Mesenteric fat pad (tissue), 1 donor: ENCODE measurements at places on chromosomes 2 and 18.

- no peak for DNase-seq
Observed at GRCh38 chr2:63257473-63257872, 206.8 kb downstream of the OTX1 start.

- DNase-seq: no peak
Observed at GRCh38 chr18:76455003-76455676, 39.9 kb downstream of the ZNF516 start.

- no peak for DNase-seq
Observed at GRCh38 chr2:217611056-217611455, 391.7 kb downstream of the TNS1 start.

DNA sequence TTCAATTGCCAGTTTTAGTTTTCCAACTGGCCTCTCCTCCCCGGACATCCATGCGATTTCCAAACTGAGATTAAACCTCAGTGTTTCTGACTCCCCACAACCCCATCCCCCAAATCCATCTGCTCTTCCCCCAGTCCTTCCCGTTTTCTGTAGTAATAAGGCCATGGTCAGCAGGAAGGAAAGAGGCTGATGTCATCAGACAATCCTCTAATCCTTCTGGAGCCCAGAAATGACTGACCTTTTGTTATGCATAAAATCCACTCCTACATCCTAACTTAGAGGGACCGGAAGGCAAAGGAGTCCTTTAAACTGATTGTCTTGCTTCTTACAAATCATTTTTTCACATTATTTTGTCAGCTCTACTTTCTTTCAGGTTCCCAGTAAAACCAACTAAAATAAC, 155.8 kb downstream of the INO80D start:
- no peak for DNase-seq

DNA sequence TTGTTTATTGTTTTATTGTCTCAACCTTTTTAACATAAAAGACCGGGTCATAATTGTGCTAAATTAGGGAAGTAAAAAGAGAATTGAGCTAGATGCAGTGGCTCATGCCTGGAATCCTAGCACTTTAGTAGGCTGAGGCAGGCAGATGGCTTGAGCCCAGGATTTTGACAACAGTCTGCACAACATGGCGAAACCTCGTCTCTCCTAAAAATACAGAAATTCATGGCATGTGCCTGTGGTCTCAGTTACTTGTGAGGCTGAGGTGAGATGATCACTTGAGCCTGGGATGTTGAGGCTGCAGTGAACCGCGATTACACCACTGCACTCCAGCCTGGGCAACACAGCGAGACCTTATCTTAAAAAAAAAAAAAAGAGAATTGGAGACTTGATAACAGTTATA, 104.2 kb upstream of the TTC27 start:
- no peak for DNase-seq

DNA sequence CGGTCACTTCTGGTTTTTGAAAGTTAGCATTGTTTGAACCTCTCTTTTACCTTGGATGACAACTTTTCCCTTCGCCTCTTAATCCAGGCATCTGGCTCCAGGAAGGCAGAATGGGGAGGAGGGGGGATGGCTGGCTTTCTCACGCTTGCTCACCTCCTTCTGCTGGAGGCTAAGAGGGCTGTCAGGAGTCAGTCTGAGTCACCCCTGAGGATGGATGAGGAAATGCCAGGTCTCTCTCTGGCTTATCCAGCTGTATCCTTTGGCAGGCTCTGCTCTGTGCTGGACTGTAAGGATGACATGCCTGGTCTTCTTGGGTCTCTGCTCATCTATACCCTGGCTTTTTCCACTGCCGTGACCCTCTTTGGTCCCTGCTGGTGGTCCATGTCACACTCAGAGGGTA, 142.9 kb upstream of the GYPC start:
- DNase-seq: no peak

- peak; percentile 84 for DNase-seq
Observed at GRCh38 chr18:48658721-48659120, 119.9 kb downstream of the CTIF start.

DNA sequence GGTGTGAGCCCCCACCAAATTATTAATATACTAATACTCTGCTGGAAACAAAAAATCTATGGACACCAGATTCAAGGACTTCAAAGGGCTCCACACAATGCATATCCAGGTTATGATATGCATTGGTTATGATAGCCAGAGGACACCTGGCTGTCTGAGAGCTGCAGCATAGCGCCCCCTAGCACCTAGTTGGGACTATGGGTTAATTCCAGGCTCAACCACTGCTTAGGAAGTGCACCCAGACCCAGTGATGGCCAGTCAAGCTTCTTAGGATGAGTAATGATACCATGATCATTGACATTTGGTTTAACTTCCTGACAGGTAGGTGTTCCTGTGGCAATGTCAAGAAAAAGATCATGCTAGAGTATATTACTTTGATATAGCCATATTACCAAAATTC, 3.8 kb upstream of the FRZB start:
- no peak for DNase-seq

GRCh38 chr2:67752199-67752598, 310.6 kb downstream of the C1D start:
- DNase-seq: no peak

DNA sequence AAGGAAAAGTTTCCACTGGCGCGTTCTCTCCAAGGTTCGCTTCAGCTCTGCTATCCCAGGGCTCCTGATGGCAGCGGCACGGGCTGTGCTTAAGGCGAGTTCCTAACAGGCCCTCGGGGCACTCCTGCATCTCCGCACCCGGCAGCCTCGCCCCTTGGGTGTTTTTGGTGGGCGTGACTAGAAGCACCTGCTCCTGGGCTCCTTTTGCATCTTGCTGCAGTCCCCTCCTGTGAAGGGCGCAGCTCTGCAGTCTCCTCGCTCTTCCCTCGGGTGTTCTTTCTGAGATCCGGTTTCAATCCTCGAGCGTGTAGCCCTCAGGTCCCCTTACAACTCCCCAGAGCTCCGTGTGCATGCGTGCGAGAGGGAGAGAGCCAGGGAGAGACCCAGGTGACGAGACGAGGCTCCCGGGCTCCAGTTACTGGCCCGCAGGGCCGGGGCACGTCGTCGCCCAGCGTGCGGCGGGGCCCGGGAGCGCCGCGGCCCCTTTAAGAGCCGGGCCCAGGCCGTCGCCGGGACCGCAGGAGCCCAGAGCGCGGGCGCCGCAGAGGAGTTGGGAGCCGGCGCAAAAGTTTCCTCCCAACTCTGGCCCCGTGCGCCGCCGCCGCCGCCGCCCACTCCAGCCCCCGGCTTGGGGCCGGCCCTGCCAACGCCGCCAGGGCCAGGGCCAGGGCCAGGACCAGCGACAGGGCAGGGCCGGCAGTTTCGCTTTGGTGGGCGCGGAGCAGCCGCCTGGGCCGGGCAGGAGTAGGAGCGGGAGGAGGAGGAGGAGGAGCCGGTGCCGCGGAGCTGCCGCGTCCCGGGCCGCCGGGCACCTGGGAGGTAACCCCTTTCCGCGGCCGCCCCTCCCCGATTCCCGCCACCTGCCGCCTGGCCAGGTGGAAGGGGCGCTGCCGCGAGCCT, at the start of gene PARD3B:
PARD3B (plus strand) TSS at position 515 of the 900 bp plus-strand sequence. CDS start 525 bp downstream, outside the sequence.
- no peak for DNase-seq

- DNase-seq: no peak
Observed at GRCh38 chr18:59087391-59087790, 52.3 kb upstream of the SEC11C start.

- DNase-seq: no peak
Observed at GRCh38 chr18:24055878-24056277, 41.3 kb downstream of the TTC39C start.

DNA sequence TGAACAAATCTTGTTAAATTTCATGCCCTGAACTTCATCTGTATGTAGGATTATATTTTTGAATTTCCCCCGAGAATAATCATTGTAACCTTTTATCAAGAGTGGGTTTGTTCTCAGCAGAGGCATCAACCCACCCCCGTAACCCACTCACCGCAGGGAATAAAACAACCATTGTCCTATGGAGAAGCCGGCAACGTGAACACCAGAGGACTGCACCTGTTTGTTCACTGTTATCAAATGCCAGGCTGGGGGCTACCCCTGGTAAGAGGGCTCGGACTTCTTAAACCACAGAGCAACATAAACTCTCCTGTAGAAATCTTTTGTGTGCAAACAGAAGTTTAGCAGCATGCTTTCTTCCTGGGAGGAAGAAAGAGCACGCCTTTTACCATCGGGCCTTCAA, 610.4 kb downstream of the ERBB4 start:
- DNase-seq: no peak

DNA sequence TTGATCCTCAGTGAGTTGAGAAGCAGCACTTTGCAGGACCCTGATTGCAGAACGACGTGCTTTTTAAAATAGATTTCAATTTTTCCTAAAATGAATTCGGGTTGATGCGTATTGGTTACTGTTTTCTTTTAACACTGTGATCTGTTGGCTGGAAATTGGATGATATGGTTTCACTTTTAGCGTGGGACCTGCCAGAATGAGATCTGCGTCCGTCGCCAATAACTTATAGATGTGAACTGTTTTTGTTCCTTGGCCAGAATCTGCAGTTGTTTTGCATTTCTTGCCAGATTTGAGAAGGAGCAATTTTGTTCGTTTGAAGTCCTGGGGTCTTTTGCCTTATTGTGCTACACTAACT, 703 bp downstream of the UGGT1 start:
- no peak for DNase-seq
